ENCODE measurements at places on chromosomes 7 and 10.

GRCh38 chr10:11677480-11677879, 64.7 kb upstream of the ECHDC3 start:
- no peak for DNase-seq

- no peak for DNase-seq
These were observed 104.5 kb downstream of the SRI start for GRCh38 chr7:88115258-88115796.

DNA sequence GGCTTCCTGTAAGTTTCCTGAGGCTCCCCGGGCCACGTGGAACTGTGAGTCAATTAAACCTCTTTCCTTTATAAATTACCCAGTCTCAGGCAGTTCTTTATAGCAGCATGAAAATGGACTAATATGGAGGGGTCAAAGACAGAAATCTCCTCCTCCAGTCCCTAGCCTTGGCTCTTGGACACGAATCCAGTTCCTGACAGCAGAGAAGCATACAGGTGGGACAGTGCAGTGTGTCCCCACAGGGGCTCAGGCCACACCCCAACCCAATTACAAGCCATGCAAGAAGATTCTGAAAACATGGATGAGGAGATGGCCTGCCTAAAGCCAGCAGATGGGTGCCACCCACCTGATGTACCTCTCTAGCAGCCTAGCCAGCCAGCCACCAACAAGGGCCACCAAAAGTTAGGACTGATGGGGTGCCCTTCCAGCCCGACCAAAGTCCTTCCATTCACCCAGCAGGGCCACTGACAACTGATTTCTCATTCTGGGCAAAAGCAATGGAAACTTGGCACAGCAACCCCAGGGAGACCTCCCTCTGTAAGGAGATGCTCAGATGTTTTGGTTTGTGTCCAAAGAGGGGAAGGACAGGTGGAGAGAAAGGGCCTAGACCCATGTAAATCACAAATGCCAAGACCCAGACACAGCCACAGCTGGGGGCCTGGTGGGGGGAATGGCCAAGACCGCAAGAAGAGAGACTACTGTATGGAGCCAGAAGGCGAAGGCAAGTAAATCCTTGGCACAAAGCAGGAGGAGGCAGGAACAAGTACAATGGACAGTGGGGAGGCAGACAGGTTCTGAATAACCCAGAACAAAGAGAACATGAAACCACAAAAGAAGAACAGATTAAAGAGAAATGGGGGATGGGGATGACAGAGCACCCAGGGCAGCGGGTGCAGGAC, 13.6 kb downstream of the GPRIN2 start:
- DNase-seq, result no peak

GRCh38 chr10:25842146-25842545, 91.9 kb upstream of the MYO3A start:
- DNase-seq, result no peak

GRCh38 chr7:73521636-73522104, 423 bp downstream of the BAZ1B start:
- DNase-seq, result peak; percentile 62

GRCh38 chr7:152086513-152086912, 61.0 kb downstream of the GALNT11 start:
- no peak for DNase-seq

- DNase-seq, result no peak
These were observed 278.3 kb upstream of the SP8 start for GRCh38 chr7:21064698-21065648.

- DNase-seq, result no peak
These were observed 205.7 kb upstream of the IGFBP3 start for GRCh38 chr7:46126675-46127300.

GRCh38 chr10:43024942-43025700, 51.7 kb upstream of the RET start:
- DNase-seq, result no peak

DNA sequence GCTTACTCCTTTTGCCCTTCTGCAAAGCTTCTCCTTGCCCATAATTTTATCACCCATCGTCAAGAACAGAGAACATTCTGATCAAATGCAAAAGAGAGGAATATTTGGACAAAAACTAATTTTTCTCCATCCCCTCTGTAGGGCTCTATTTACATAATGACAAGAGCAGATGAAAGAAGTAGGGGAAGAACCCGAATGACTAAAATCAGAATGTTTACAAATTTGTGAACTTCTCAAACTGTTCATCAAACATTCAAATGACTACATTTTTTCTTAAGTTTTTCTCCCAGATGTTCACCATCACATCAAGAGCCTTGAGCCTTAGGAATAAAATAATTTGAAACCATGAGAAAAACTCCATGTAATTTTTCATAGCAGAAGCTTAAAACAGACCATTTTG, 119.4 kb downstream of the DGKI start:
- no peak for DNase-seq

Data from activated CD4-positive, CD25-positive, alpha-beta regulatory T cell (primary cell).